PC-9 (cell line): ENCODE measurements at places on chromosomes 5 and 9. TPM values are rescaled to one million over a fixed set of nuclear protein-coding genes. Genes with fewer than 3 reads are reported as not detected.

The SLC6A19 gene
- not detected in 2 replicates for total RNA-seq

The KIF4B gene
- 0.13 TPM in 1 of 2 replicates, not detected in the other for total RNA-seq

The ANKRD34B gene
- total RNA-seq: 0.15 and 0.26 TPM in 2 replicates

The ROPN1L gene
- 7.1 and 10.3 TPM in 2 replicates for total RNA-seq

The TXNDC8 gene
- total RNA-seq: not detected in 2 replicates

The HAPLN1 gene
- total RNA-seq: not detected in 2 replicates

The GRIN1 gene
- 0.10 TPM in 1 of 2 replicates, not detected in the other for total RNA-seq
